ENCODE measurements at places on chromosomes 6 and 20. TPM values are rescaled to one million over a fixed set of nuclear protein-coding genes. Genes with fewer than 3 reads are reported as not detected.

Gene KHDRBS2
- not detected for total RNA-seq

Gene SNAP91
- not detected for total RNA-seq

Gene UBD
- not detected for total RNA-seq

Gene VWA7
- 5.7 TPM for total RNA-seq

Gene BTNL2
- not detected for total RNA-seq

Gene OTOR
- total RNA-seq: not detected

Gene KHDC1L
- not detected for total RNA-seq

Gene ARFGEF3
- total RNA-seq: 0.28 TPM

Gene FKBP1C
- total RNA-seq: 1.1 TPM

Gene TCFL5
- 9.3 TPM for total RNA-seq

Gene GSTA3
- total RNA-seq: not detected

Gene HRH3
- total RNA-seq: not detected

Gene MMP24OS
- total RNA-seq: 70.1 TPM

Gene TBX18
- total RNA-seq: not detected

Gene FAM217A
- not detected for total RNA-seq

Gene TRIM15
- total RNA-seq: not detected

Gene LGSN
- 0.17 TPM for total RNA-seq

Gene RSPH9
- not detected for total RNA-seq

Gene ABCC10
- total RNA-seq: 58.3 TPM

Gene MICB
- total RNA-seq: 42.8 TPM

Gene TINAG
- not detected for total RNA-seq

Gene SLC17A1
- not detected for total RNA-seq

Gene MAS1
- not detected for total RNA-seq

Gene COL21A1
- not detected for total RNA-seq

Gene RNF39
- total RNA-seq: not detected

Gene PARD6B
- 6.1 TPM for total RNA-seq

Gene E2F1
- 68.4 TPM for total RNA-seq

Gene CST1
- total RNA-seq: not detected
